Thoracic aorta (tissue), 2 donors: ENCODE measurements at places on chromosomes 5 and 9. TPM values are rescaled to one million over a fixed set of nuclear protein-coding genes. Genes with fewer than 3 reads are reported as not detected.

DNA sequence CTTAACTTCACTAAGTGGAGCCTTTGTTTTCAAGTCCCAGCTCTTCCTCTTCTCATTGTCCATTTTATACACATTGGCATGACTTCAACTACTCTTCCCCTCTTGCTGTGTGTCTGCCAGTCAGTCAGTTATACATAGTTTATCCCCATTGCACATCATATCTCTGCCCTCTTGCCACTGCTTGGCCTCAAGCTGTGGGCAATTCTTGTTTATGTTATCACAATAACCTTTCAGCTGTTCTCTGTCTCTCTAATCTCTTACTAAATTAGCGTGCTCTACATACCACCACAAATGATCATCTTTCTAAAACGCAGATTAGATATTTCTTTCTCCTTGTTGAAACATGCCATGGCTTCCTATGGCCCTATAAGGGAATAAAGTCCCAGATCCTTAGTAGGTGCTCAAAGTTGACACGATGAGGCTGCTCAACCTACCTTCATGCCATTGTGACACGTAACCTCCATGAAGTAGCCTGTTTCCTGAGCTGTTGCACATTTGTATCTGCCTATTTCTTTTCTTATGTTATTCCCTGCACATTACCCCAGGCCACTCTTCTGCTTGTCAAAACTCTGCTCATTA is 239.3 kb downstream of the GAS1 start:
- DNase-seq = no peak

GRCh38 chr5:17157916-17158529 is 59.4 kb upstream of the BASP1 start:
- no peak for DNase-seq

DNA sequence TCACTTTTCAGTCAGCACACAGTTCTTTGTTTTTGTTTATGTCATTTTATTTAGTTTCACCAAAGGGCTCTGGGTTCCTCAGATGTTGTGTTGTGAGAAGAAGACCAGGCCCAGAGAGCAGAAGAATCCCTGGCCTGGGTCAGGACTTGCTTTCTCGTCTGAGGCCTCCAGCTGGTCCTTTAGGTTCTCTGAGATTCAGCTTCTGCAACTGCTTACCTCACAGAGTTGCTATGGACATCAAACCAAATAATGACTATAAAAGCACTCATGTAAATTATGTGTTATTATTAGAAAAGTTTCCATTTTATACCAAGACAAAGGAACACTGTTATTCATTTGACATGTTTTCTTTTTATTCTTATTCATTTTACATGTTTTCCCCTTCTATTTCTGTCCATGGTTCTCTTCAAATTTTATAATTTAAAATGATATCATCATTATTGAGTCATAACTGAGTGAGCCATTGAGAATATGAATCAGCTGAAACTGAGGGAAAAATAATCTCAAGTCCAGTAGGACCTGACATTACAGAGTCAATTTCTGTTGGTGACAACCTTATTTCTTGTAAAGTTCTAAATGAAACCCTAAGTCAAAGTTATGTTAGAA is 44.0 kb upstream of the GLRX start:
- DNase-seq = no peak

DNA sequence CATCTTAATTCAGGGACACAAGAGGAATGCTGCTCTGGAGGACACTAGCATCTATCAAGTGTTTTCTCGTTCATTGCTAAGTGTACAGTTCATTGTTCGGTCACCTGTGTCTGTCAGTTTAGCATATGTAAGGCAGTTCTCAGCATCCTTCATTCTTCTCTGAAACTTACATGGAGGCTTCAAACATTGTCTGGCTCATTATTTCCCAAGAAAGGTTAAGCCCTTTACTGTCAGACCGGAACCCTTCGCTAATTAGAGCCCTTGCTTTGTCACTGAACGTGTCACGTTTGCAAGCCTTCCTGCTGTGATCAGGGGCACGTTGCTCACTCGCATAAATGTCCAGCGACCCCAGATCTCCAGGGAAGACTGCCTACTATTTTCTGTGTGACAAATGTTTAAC is 62.3 kb upstream of the RIOK2 start:
- no peak for DNase-seq

DNA sequence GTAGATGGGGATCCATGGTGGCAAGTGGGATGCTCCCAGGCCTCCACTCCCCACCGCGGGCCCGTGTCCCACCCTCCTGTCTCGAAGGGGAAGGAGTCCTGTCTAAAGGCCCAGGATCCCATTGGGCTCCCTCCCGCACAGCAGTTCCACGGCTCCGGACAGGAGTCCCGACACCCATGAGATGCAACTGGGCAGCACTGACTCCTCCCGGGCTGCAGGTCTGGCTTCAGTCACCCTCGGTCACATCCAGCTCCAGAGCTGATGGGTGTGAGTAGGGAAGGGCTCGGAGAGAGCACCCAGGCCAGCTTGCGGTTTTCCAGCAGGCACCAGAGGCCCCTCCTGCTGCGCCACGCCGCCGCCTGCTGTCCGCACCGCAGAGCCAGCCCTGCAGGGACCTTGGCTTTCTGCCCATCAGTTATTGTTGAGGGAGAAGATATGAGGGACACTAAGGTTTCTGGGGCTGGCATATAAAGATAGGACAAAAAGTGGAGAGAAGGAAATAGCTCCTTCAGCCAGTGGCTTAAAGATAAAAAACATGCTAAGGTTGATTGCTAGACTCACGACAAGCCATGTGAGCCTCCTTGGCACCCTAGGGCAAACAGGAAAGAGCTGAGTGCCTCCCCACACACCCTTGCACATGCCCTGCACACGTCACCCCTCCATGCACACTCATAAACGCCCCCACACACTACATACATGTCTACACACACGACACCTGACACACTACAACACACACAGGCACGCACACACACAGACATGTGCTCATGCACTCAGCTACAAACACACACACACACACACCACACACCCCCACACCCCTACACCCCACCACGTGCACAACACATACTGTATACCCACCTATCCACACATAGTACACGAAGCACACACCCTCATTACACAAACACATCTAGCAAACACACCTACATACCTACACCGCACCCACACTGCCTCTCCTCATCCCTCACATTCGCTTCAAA is 79.0 kb downstream of the AK8 start:
- no peak for DNase-seq

DNA sequence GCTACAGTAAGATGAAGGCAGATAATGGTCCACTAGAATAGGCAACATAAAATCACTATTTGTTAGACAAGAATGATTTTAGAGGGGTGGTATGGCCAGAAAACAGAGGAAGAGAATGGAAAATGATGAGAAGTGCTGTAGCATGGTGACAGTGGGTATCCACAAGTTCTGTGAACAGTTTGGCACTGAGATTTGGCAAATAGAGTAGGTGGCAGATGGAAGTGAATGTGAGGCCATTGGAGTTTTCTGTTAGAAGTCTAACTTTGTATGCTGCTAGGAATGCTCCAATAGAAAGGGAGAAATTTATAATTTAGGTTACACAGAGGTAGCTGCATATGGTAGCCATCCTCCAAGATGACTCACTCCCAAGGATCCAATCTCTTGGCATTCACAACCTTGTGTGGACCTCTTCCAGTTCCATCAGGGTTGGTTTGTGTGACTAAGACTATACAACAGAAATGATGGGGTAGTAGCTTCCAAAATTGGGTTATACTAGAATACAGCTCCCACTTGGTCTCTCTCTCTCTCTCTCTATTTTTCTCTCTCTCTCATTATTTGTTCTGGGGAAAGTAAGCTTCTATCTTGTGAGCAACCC is 646.9 kb upstream of the ZNF608 start:
- DNase-seq = no peak

GRCh38 chr9:7500521-7500920 is 299.1 kb downstream of the DMAC1 start:
- DNase-seq = no peak

DNA sequence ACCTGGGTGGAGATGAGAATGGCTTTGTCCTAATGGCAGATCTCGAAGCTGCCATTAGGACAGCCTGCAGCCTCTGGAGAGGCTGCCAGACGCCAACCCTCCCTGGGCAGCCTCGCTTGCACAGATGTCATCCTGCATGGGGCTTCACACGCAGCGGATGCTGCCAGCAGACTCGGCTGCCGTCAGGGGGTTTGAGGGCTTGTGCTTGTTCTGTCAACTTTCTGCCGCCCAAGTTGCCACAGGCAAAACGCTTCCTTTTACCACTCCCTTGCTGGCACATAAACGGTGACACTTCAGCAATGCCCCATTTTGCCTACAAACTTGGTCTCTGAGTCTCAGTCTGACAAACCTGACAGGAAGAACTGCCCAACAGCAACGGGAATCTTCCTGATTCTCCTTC is 24.7 kb downstream of the DAP start:
- DNase-seq = no peak

DNA sequence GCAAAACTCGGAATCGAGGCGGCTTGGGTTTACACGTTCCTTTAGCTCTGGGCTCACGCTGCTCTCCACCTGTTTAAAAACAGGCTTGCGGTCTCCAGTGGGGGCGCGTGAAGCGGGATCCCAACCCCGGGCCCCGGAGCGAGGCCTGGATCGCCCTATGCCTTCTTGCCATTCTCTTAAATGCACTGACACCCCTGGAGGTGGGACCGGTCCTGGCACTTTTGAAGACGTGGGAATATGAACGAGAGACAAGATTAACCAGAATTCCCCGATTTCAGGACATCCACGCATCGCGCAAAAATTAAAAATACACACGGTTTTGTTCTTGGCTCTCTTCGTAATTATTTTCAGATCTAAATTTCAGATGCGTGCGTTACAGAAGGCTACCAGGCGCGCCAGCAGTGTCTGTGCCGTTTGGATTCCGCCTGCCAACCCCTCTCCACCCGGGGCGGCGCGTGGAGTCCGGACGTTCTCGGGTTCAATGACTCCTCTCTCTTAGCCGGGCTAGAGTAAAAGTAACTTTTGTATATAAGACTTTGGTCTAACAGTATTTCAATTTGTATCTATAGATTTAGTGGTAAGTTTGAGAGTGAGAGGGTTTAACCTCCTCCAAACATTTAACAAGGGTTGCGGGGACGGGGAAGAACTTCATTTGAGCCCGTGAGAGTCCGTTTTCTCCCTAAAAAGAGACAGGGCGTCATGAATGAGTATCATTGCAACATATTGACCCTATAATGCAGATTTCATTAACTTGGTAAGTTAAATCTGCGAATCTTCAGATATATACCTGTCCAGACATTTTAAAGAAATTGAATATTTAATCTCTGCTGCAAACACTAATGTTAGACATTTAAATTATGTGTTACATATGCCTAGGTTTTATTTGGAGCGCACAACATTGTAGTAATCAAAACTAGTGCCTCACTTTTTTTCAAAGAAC is 3.8 kb downstream of the FOXD1 start:
- DNase-seq = no peak

GRCh38 chr9:117120061-117120460 is 294.8 kb downstream of the ASTN2 start:
- no peak for DNase-seq

- no peak for DNase-seq
Observed at GRCh38 chr5:155833287-155833686, 493.7 kb upstream of the SGCD start.

DNA sequence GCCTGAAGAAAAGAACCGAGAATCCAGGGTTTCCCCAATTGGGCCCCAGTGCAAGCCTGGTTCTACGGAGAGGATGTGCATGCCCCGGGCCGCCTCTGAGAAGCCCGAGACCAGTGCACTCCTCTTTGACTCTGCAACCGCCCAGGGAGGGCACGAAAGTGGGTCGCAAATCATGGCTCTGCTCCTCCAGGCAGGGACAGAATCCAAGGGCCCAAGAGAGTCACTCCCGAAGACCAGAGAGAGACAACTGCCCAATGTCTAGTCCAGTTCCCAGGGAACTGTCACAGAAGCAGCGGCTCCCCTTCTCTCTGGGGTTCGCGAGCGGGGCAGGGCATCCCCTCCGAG is 107.8 kb downstream of the PSD2 start:
- no peak for DNase-seq

GRCh38 chr9:86470326-86470725 is 116.1 kb upstream of the TUT7 start:
- no peak for DNase-seq

Gene PCDHGC5
- total RNA-seq = 6.9 TPM

Gene CNOT8
- total RNA-seq = 75.5 TPM

Gene SHOC1
- total RNA-seq = not detected

Gene DNAH5
- 0.14 TPM for total RNA-seq

Gene DPYSL3
- 255 TPM for total RNA-seq
